ENCODE measurements at places on chromosomes 2 and 18.

- DNase-seq: no peak
These were observed 6.2 kb upstream of the CHST10 start for GRCh38 chr2:100423631-100424030.

DNA sequence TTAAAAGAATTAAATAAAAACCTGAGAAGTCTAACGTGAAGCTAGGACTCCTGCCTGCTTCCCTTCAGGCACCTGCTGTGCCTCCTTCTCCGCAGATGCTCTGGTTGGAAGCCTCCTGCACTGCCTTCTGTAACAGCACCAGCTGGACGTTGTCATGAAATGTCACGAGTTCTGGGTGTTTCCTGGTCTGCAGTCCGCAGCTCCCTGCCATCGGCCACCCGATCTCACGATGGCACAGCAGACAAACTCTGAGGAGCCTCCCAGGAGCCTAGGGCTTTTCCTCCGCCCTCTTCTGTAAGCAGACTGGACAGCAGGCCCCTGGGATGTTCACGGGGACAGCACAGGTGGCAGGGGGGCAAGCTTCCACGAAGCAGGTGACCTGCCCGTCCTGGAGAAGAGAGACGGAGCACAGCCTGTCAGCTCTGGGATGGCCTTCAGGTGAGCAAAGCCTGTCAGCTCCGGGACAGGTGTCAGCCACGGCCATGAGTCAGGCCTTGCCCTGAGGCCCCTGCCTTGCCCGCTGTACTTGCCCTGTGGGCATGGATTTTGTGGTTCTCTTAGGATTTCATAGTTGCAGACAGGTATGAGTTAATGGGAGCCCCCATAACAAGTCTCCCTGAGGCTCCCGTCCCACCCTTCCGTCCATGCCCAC, 110.3 kb downstream of the PXDN start:
- DNase-seq: no peak

DNA sequence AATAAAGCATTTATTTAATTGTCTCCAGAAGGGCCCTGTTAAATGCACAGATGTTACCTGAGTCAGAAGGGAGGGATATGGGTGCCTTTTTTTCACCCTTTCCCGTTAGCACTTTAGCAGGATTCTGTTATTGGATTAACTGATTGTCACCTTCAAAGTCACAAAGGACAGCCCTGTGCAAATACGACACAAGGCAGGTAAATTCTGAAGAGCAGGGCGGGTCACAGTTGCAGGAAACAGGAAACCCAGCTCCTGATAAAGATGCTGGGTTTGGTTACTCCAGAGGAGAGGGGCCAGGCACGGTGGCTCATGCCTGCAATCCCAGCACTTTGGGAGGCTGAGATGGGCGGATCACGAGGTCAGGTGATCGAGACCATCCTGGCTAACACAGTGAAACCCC, 11.4 kb upstream of the PKDCC start:
- peak; percentile 44 for DNase-seq

- no peak for DNase-seq
These were observed 93.6 kb downstream of the SCN9A start for GRCh38 chr2:166282154-166282553.

DNA sequence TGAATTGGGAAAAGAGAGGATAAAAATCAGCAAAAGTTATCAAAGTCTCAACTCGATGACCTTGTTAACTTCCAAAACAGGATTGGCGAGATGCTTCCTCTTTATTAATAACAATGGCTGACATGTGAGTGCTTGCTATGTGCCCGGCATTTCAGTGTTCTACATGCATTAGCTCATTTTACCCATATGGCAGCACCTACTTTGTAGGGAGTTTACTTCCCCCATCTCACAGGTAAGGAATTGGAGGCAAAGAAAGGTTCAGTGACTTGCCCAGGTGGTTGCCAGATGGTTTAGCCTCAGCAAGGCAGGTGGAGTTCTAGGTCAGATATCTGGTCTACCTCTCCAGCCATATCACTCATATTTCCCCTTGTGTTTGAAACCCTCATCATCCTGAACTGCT, 12.4 kb downstream of the TFCP2L1 start:
- DNase-seq: no peak

GRCh38 chr2:118670276-118670675, 177.2 kb downstream of the EN1 start:
- DNase-seq: no peak

GRCh38 chr2:26969077-26969844, 1.2 kb upstream of the MAPRE3 start:
- no peak for DNase-seq

DNA sequence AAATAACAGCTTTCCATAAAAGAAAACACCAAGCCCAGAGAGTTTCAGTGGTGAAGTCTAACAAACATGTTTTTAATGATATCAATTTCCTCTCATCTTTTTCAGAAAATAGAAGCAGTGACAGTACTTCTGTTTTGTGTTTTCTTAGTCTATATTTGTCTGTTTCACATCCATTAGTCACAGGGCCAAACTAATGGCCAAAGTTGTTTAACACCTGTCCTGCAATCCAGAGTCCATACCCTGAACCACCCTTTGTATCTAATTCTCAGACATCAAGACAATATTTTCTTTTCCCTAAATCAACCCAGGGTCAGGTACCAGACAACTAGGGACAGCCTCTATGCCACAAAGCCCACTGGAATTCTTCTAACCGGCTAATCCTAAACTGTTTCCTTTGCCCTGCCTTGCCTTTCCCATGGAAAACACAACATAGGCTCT, 25.9 kb downstream of the TMSB10 start:
- DNase-seq: no peak

DNA sequence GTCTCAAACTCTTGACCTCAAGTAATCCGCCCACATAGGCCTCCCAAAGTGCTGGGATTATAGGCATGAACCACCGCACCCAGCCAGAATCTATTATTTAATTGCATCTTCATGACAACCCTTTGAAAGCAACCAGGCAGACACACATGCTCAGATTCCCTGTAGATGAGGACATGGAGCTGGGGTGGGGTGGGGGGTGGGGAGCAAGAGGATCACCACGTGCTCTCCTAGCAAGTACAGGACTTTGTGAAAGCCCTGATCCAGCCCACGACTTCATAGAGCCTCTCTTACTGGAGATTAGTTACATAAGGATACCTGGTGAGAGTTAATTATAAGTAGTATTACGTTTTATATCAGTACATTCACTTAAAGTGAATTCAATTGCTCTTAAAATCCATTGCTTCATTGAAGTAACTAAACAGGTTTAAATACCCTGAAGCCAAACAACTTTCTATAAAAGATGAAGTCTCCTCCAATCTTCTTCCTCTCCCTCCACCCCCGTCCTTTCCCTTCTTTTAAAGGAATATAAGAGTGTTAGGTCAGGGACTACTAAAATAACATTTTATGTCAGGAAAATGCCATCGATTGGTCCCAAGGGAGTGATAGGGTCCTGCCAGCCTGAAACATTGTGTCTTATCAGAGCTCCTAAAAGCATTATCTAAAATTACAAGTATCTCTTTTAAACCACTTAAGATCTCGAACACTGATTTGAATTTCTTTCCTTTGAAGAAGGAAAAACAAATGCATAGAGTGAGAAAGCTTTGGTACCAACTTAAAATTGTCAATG, 123.9 kb downstream of the EPHA4 start:
- DNase-seq: no peak

DNA sequence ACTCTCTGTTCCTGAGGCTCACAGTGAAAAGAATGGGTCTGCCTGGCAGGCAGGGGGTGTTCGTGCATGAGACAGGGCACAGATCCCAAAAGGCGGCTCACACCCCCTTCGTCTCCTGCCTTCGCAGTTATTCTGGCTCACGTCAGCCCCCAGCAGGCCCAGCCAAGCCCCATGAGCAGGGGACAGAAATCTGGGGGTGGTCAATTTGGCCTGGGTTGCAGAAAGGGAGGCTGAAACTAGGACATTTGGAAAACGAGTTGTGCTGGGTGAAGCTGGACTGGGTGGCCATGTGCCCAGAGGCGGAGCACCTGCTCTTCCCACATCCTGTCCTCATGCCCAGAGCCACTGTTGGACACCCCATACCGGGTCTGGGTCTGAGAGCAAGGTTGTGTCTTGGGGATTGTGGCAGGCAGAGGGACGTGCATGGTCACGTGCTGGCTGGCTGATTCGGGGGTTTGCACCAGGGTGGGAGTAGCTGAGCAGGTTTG, 99.0 kb upstream of the MCFD2 start:
- peak; percentile 14 for DNase-seq
